Inflammatory macrophage treated with lipopolysaccharide for 4 hours (primary cell): ENCODE measurements at places on chromosomes 5 and 9.

GRCh38 chr5:177510567-177511053 is 984 bp upstream of the DOK3 start:
- peak; percentile 99 for DNase-seq

DNA sequence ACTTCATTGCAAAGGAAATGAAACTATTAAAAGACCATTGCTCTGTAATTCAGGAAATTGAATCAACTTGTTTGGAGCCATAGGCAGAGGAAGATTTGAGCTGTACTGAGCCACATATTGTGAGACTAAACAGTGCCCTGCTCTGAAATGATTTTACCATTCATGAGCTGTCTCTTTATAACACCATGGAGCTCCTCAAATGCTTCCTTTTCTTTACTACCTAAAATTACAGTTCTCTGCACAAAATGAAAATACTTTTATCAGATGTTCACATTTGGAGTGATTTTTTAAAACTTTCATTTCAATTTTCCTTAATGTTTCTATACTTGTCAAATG is 97.9 kb downstream of the NLN start:
- peak; percentile 43 for DNase-seq

GRCh38 chr5:4541334-4541733 is 598.8 kb upstream of the ADAMTS16 start:
- DNase-seq = no peak

DNA sequence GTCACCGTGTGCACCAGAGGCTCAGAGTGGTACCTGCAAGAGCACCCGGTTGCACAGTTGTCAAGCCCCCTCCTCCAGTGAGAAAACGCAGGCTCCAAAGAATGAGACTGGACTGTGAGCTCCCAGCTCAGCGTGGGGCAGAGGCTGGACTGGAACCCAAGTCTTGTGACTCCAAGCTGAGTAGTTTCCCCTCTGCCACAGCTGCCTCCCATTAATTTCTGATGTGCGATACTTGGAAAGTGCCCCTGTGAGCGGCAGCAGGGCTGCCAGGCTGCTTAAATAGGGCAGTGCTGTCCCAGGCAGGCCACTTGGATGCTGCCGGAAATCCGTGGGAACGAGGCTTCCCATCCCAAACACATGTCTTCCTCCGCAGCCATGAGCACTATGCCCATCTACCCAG is 62.2 kb upstream of the ANGPTL2 start:
- no peak for DNase-seq

GRCh38 chr5:95718203-95718602 is 12.9 kb upstream of the RHOBTB3 start:
- DNase-seq = peak; percentile 76

- DNase-seq = peak; percentile 1
These were observed 33.0 kb downstream of the NDUFA8 start for GRCh38 chr9:122126331-122127261.

DNA sequence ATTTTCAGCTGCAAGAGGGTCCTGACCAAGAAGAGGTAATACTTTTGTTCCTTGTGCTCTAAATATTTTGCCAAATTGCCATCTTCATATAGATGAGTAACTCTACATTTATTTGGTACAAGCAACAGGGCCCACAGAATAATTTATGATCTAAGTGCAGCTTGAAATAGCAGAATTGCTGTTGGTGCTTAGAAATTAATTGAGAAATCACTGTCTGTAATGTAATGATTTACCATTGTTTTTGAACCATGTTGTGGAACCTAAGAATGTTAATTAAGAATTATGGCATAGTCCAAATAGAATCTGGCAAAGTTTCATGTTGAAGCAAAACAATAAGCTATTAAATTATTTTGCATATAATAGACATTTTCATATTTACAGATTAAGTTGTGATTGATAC is 44.8 kb upstream of the NUDT12 start:
- no peak for DNase-seq

DNA sequence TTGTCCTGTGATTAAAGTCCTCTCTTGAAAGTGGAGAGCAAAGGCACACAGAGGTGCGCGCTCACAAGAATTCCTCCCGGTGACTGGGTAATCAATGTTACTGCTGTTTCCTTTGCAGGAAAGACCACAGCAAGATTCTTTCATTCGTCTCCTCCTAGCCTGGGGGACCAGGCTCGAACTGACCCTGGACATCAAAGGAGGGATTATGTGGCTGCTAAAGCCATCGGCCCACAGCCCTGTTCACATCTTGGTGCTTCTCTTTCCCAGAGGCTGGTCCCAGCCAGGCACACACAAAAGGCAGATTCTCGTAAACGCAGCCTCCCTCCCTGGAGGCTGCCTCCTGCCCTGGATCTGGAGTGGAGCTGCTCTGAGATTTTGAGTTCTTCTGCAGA is 230.9 kb downstream of the FANCC start:
- DNase-seq = no peak

DNA sequence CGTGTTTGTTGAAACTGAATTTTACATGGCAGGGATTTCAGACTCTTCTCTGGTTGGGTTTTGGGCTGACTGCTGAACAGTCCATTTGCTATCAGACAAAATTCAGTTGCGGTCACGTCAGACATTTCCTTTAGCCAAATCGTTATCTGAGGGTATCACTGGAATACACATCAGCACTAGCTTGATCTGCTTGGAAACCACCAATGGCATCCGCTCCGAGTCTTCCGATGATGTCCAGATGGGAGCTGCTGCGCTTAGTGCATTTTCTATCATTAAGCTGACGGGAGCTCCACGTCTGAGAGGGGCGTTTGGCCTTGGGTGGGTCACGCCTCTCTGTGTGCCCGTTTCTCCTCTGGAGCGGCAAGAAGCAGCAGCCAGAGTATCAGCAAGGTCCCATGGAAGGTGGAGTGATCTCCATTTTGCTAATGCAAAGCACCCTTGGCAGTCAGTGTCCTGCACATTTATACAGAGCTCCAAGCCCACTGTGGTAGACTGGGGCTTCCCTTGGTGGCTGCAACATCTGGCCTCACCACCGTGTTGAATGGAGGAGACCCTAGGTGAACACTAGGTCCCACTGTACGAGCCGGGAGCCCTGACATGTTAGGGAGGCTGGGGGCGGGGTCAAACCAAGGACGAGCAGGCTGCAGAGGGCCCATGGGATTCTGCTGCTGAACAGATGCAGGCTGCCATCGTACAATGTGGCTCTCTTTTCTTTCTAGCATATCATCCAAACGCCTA is 134.6 kb upstream of the PHYKPL start:
- no peak for DNase-seq

DNA sequence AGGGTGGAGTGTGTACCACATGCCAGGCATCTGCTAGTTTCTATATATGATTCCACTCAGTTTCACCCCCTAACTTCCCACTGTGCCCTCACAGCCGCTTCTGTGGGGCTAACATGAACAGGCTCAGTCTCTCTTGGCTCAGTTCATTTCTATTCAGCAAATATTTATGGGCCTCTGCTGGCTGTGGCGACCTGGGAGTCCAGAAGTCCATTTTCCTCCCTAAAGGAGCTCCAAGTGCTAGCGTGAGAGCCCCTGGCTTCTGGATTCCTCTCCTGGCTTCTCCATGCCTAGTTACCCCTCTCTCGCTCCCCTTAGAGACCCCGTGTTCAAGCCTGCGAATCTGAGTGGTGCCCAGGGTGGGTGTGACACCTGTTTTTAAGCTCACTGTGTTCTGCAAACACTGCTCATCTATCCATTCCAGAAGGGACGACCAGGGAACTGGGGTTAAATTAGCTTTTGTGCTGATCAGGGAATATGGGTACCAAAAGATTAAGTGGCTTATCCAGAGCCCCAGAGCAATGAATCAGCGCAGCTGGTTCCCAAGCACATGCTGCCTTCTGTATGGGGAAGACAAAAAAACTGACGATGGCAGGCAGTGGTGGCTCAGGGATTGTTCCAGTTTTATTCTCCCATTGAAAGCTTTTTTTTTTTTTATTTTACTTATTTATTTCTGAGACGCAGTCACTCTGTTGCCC is 57.6 kb downstream of the HMCN2 start:
- DNase-seq = no peak

DNA sequence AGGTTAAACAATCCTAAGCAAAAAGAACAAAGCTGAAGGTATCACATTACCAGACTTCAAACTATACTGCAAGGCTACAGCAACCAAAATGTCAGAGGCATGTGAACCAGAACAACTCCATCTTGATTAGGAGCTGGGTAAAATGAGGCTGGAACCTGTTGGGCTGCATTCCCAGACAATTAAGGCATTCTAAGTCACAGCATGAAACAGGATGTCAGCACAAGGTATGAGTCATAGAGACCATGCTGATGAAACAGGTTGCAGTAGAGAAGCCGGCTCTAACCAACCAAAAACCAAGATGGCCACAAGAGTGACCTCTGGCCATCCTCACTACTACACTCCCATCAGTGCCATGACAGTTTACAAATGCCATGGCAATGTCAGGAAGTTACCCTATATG is 252.0 kb downstream of the RASEF start:
- no peak for DNase-seq

- no peak for DNase-seq
These were observed 100.7 kb downstream of the PHF2 start for GRCh38 chr9:93677048-93677571.

DNA sequence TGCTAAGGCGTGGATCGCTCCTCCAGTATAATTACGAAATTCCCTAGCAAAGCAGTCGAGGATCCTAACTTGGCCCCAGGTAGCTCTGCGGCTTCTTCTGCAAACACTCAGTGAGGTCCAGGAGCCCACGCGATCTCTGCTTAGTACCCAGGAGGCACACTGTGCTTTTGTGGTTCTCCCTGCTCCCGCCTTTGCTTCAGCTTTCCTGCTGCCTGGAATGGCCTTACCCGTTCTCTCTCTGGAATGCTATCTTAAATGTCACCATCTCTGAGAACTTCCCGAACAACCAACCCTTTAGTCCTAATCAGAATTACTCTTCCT is 639 bp downstream of the INVS start:
- DNase-seq = no peak

GRCh38 chr9:89606624-89607311 is 2.0 kb downstream of the GADD45G start:
- DNase-seq = peak; percentile 64

- no peak for DNase-seq
These were observed 6.3 kb downstream of the MEF2C start for GRCh38 chr5:88876714-88877113.

DNA sequence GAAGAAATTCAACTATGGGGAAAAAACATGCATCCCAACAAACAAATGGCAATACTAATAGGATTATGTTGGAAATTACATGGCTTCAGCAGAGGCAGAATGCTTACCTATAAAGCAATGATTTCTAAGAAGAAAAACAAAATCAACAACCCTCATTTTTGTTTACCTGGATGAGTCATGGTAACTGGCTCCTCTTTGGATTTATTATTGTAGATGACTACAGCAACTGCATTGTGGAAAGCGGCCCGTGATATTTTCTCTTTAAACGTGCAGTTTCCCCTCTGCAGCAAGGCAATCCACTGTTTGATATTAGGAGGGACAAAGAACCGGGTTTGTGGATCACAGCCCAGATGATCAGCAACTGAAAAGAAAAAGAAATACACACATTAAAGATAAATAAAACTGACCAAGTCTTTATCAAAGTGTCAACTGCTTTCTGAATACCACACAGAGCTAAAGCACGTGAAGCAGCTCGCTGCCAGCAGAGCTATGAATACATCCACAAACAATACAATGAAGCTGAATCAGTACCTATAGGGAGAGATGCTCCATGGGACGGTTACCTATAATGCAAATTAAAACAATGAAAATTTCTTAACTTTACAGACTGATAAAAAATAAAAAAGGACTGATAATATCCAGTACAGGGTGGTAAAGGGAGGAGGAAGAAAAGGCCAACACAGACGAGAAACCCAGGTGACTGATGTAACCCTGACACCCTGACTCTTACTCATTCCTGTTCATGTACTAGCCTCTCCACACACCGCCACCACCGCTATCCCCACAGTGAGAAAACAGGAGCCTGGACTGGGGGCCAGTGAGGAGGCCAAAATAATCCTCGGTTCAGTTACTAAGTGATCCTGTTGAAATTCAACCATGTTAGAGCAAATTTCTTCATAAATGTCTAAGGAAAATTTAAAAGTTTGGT is 31.0 kb downstream of the RNF130 start:
- DNase-seq = no peak

DNA sequence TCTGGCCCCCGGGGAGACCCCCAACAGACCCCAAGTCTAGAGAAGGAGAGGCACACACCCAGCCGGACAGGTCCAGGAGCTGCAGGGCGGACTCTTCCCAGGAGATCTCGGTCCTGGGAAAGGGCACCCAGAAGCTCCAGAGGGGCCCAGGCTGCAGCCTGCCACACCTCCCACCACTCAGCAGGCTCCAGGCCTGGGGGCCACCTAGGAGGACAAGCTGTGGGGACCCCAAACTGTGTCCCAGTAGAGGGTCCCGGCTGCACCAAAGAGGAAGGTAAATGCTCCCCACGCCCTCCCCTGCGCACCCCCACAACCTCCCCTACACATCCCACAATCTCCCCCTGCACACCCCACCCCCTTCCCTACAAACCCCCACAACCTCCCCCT is 48.5 kb downstream of the PLEKHG4B start:
- DNase-seq = no peak

GRCh38 chr5:93658044-93658443 is 75.0 kb downstream of the NR2F1 start:
- no peak for DNase-seq

GRCh38 chr9:93084471-93084881 is 11.5 kb upstream of the CARD19 start:
- no peak for DNase-seq

GRCh38 chr9:133306242-133307204 is 29.5 kb downstream of the SURF6 start:
- no peak for DNase-seq

DNA sequence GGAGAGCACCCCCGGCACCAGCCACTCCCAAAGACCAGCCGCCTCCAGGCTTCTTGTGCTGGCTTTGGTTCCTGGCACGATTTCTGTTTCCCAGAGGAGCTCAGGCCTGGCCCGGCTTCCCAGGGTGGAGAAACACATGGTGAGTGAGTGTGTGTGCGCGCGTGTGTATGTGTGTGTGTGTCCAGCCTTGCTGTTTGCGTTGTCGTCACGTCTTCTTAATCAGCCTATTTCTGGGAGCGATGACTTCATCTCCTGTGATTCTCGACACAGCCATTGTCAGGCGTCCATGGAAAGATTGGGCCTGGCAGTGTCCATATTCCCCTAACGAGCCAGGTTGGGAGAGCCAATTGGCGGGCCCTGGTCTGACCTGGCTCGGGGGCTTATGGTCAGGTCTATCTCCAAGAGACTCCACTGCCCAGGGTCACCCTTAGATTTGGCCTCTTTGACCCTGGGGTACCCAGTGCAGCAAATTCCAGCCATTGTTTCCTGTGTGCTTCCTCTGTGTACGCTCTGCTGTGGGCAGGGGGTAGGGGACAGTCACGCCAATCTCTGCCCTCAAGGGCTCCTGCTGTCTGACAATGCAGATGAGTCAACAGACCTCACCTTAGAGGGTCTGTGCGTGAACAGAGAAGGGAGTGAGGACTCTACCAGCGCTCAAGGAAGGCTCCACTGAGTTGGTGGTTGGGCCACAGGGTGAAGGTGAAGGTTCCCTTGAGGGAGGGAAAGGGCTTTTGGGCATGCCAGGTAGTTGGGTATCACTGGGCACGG is 73.8 kb downstream of the DAB2IP start:
- DNase-seq = no peak
